ENCODE measurements at places on chromosomes 12 and 14. TPM values are rescaled to one million over a fixed set of nuclear protein-coding genes. Genes with fewer than 3 reads are reported as not detected.

DNA sequence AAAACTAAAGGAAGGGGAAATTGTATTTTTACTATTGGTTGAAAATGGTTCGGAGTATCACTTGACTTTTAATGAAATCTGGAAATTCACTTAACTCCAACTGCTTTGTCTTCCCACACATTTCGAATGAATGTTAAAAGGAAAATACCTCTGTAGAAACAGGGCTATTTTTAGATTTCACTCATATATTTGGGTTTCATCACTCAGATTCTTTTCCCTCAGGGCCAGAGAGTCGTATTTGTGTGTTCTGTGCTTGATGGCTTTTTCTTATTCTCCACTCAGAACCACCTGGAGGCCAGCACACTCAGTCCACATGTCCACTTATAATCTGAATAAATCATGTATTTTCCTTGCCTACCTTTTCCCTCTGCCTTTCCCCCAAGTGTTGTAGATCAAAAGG lies 40.0 kb downstream of the DAAM1 start:
- H3K4me3 ChIP-seq, result no peak overlapping the region
- no peaks in the 10 kb centered on the region for H3K36me3 ChIP-seq
- no peaks in the 10 kb centered on the region for H3K27me3 ChIP-seq
- no peak overlapping the region for H3K27ac ChIP-seq
- H3K4me1 ChIP-seq, result peaks cover 15% of the 10 kb centered on the region
- DNase-seq, result no peak

- H3K27ac ChIP-seq, result no peak overlapping the region
- no peak for DNase-seq
- no peaks in the 10 kb centered on the region for H3K27me3 ChIP-seq
- H3K4me1 ChIP-seq, result peaks cover 6% of the 10 kb centered on the region
Observed at GRCh38 chr12:51630986-51631385, 40.0 kb downstream of the SCN8A start.

GRCh38 chr12:127455347-127456265 lies 811.4 kb upstream of the TMEM132C start:
- 0 out of 3 replicates have a peak, but pooled peaks cover 2% of the 10 kb centered on the region for H3K27me3 ChIP-seq
- no peak overlapping the region for H3K27ac ChIP-seq
- no peaks in the 10 kb centered on the region for H3K4me1 ChIP-seq

- no peak for DNase-seq
- no peaks in the 10 kb centered on the region for H3K27me3 ChIP-seq
- H3K36me3 ChIP-seq, result no peaks in the 10 kb centered on the region
- H3K4me1 ChIP-seq, result no peaks in the 10 kb centered on the region
Observed at GRCh38 chr14:98754343-98755020, 517.5 kb downstream of the BCL11B start.

- H3K36me3 ChIP-seq, result no peaks in the 10 kb centered on the region
- no peak overlapping the region for H3K4me3 ChIP-seq
- H3K27ac ChIP-seq, result no peak overlapping the region
- no peaks in the 10 kb centered on the region for H3K27me3 ChIP-seq
- no peaks in the 10 kb centered on the region for H3K4me1 ChIP-seq
Observed at GRCh38 chr14:39972704-39973103, 540.5 kb upstream of the FBXO33 start.

- no peaks in the 10 kb centered on the region for H3K4me1 ChIP-seq
- H3K27me3 ChIP-seq, result peaks cover 27% of the 10 kb centered on the region
- no peak overlapping the region for H3K4me3 ChIP-seq
- no peak for DNase-seq
- no peaks in the 10 kb centered on the region for H3K36me3 ChIP-seq
Observed at GRCh38 chr14:100554082-100554677, 33.0 kb downstream of the BEGAIN start.

DNA sequence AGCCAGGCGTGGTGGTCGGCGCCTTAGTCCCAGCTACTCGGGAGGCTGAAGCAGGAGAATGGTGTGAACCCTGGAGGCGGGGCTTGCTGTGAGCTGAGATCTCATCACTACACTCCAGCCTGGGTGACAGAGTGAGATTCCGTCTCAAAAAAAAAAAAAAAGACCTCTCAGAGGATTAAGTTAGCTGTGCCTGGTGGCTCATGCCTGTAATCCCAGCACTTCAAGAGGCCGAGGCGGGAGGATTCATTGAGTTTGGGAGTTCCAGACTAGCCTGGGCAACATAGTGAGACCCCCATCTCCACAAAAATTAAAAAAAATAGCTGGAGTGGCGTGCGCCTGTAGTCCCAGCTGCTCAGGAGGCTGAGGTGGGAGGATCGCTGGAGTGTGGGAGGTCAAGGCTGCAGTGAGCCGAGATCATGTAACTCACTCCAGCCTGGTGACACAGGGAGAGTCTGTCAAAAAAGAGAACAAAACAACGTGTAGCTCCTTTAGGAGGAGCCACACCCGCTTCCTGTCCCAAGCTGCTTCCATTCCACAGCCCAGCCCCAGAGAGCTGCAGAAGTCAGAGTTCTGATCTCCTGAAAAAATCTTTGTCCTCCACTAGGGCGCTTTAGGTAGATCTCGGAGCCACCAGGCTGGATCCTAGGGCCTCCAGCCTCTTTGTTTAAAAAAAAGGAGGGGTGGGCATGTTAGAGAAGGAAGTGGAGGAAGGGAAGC lies 11.5 kb upstream of the ULK1 start:
- no peaks in the 10 kb centered on the region for H3K27me3 ChIP-seq
- no peak overlapping the region for H3K4me3 ChIP-seq
- peaks cover 25% of the 10 kb centered on the region for H3K4me1 ChIP-seq
- DNase-seq, result no peak
- no peak overlapping the region for H3K27ac ChIP-seq

- H3K27ac ChIP-seq, result peak overlapping the region; percentile 77
- peaks cover 56% of the 10 kb centered on the region for H3K4me1 ChIP-seq
- H3K36me3 ChIP-seq, result peaks cover 17% of the 10 kb centered on the region
- peak; percentile 69 for DNase-seq
- peak overlapping the region; percentile 86 for H3K4me3 ChIP-seq
Observed at GRCh38 chr14:21070610-21071224, 613 bp downstream of the ARHGEF40 start.

DNA sequence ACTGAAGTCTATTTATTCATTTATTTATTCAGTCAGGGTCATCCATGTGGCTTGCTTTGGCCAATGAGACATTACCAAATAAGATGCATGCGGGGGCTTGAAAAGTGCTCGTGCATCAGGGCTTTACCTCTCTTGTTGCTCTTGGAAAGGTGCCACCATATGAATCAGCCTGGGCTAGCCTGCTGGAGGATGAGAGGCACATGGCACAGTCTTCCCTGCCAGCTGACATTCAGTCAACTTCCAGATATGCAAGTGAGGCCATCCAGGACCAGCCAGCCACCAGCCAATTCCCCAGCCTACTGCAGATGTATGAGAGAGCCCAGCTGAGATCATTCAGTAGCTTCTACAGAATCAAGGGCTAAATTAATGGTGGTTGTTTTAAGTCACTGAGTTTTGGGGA lies 105.2 kb upstream of the RPH3A start:
- H3K27me3 ChIP-seq, result peaks cover 1% of the 10 kb centered on the region
- H3K4me3 ChIP-seq, result no peak overlapping the region
- H3K27ac ChIP-seq, result no peak overlapping the region
- H3K4me1 ChIP-seq, result no peaks in the 10 kb centered on the region
- no peaks in the 10 kb centered on the region for H3K36me3 ChIP-seq

- H3K4me1 ChIP-seq, result peaks cover 13% of the 10 kb centered on the region
- H3K27me3 ChIP-seq, result peaks cover 2% of the 10 kb centered on the region
- no peak overlapping the region for H3K4me3 ChIP-seq
Observed at GRCh38 chr14:51400139-51400538, 160.1 kb downstream of the TMX1 start.

DNA sequence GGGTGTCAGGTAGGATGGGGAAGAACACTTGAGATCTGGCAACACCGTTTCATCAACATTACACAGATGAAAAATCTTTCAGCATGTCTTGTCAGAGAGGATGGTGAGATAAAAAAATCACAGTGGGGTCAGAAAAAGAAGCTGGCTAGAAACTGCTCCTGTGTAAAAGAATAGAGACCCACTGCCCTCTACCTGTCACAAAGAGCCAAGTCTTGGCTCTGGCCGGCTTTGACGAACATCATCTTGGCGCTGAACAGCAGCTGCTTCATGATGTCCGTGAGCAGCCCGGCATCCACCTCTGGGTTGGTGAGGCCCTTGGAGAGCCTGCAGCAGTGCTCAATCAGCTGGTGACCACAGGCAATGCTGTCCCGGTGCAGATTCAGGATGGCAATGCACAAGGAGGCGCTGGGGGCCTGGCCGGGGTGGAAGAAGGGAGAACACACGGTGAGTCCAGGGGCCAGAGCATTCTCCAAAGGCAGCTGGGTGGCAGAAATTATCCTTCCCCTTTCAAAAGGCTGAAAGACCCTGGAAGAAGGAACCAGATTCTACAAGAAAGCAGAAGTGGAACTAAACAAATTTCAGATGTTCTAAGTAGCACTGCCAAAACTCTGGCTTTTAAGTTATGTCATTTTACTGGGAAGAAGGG lies 50.2 kb downstream of the ZFYVE26 start:
- H3K4me3 ChIP-seq, result no peak overlapping the region
- no peak for DNase-seq
- no peaks in the 10 kb centered on the region for H3K27me3 ChIP-seq
- peaks cover 18% of the 10 kb centered on the region for H3K4me1 ChIP-seq

DNA sequence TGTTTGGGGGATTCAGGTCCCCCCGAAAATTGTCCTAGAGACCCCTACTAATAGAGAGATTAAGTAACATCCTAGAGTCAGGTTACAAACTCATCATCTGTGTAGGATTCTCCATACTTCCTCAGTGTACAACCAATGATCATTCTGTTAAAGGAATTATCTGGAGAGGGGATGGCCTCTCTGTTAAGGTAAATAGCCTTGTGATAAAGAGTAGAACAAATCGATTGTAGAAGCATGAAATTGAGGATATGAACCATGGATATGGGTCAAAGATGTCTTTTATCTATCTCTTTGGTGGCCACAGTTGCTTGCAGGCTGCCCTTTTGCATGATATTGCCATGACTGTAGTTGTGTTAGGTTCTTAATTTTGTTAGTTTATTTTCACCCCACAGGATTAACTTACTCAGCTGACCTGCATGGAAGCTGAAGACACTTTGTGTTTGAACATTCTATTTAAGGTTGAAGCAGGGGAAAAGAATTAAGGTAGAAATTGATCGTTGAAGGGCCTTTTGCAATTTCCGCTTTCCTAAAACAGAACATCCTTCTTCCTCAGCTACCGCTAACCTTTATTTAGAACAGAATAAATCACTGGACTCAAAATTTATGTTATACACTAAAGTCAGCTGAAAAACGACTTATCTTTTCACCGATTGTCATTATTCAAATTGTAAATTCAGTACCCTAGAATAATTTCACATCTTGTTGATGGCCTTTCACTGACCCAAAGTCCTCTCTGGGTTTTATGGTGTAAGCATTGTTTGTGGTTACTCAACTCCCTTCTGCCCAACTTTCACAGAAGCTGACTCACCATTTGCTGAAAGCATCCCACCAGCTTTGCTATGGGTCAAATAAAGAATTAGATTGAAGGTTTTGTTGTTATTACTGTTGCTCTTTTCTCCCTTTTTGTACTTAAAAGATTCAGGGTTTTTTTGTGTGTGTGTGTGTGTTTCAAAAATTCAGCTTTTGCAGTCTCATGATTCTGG lies 52.3 kb downstream of the IRAK3 start:
- no peaks in the 10 kb centered on the region for H3K36me3 ChIP-seq
- no peak overlapping the region for H3K4me3 ChIP-seq
- DNase-seq, result no peak

DNA sequence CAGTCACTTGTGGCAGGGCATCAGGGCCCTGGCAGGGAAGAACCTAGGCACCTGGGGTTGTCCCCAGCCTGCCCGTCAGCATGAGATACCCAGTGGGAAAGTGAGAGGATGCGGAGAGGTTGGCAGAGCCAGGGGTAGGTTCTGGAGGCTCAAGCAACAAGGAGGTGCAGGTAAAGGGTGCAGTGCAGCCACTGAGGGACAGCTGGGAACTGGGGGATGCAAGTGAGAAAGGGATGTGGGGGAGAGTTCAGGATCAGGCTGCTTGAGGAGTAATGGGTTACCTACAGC lies 18.7 kb downstream of the VASH1 start:
- no peak for DNase-seq
- no peak overlapping the region for H3K27ac ChIP-seq
- no peak overlapping the region for H3K4me3 ChIP-seq
- H3K36me3 ChIP-seq, result peaks cover 9% of the 10 kb centered on the region

GRCh38 chr14:102646615-102647014 lies 54.2 kb downstream of the RCOR1 start:
- 0 out of 2 replicates have a peak, but pooled peaks cover 1% of the 10 kb centered on the region for H3K36me3 ChIP-seq
- H3K4me3 ChIP-seq, result no peak overlapping the region
- H3K27me3 ChIP-seq, result no peaks in the 10 kb centered on the region
- H3K27ac ChIP-seq, result no peak overlapping the region
- peaks cover 17% of the 10 kb centered on the region for H3K4me1 ChIP-seq
- DNase-seq, result no peak

DNA sequence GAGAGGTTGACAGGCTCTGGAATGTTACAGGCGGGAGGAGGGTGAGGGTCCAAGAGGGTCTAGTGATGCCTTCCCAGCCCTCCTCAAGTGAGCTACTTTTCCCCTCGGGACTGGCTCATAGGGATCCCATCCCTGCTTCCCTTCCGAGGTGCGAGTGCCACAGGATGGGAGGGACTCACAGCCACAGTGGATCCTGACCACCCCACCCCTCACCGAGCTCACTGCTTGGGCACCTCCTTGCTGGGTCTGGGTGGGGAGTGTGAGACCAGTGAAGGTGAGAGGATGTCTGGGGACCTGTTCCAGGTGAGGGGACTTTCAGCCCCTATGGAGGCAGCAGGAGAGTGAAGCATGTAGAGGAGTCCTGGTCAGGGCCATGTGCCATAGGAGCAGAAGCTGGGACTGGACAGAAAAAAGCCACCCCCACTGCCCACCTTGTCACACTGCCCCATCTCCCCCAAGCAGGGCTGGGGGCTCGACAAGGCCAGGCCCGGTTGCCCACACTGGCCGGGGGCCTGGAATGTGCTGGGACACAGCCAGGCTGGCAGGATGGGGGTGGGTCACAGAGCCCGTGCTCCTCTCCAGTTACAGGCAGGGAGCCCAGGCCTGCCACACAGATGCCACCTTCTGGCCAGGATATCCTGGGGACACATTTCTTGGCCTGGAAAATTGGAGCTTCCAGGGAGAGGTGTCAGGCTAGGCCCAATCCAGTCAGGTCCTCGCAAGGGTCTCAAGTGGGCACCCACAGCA lies 1.7 kb upstream of the TNS2 start:
- no peaks in the 10 kb centered on the region for H3K27me3 ChIP-seq
- peak overlapping the region; percentile 74 for H3K4me3 ChIP-seq
- H3K36me3 ChIP-seq, result no peaks in the 10 kb centered on the region
- DNase-seq, result peak; percentile 68

KLRC3 gene
- not detected for total RNA-seq

ASB2 gene
- total RNA-seq, result 0.46 TPM

NPAS3 gene
- not detected for total RNA-seq

NR1H4 gene
- total RNA-seq, result 147 TPM

KLRK1 gene
- not detected for total RNA-seq

TMEM52B gene
- not detected for total RNA-seq

GRIN2B gene
- 0.13 TPM for total RNA-seq

VRTN gene
- total RNA-seq, result not detected

MGST1 gene
- 119 TPM for total RNA-seq

KCNC2 gene
- total RNA-seq, result not detected

CHMP4A gene
- total RNA-seq, result 140 TPM

SLC7A8 gene
- not detected for total RNA-seq

ZC3H10 gene
- 2.3 TPM for total RNA-seq

LRRIQ1 gene
- not detected for total RNA-seq
